Colonic mucosa (tissue), 4 donors: ENCODE measurements at places on chromosomes 1 and 21. TPM values are rescaled to one million over a fixed set of nuclear protein-coding genes. Genes with fewer than 3 reads are reported as not detected.
A peak's percentile ranks its signal among the peaks of the same experiment; 100 is the strongest.

The UQCRHL gene
- total RNA-seq = 3.2 TPM

DNA sequence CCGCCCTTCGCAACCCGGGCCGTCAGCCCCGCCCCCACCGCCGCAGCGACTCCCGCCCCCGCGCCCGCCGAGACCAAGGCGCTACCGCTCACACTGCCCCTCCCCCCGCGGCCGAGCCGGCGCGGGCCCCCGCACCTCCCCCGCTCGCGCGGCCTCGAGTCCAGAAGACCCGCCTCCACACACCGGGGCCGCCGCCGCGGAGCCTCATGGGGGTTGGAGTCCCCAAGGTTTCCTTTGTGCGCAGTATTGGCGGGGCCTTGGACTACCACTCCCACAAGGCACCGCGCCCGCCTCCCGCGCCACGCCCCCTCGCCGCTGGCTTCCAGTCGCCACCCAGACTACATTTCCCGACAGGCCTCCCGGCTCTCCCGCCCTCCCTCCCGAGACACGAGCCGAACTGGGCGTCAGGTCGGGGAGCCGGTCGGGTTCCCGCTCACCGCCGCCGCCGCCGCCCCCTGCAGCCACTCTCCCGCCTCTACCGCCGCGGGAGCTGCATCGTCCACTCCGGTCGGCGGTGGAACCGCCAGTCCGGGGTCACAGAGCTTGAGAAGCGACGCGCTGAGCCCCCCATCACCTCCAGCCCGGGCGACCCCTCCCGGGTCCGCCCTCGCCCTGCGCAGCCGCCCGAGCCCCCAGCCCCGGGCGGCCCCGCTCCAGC lies at the start of gene PHF13:
TSS of gene PHF13 (plus strand) at position 371 of the 658 bp plus-strand sequence. CDS start 336 bp downstream, outside the sequence.
- no peaks in the 10 kb centered on the region for H3K27me3 ChIP-seq
- DNase-seq = peak; percentile 99
- peaks cover 3% of the 10 kb centered on the region for H3K4me1 ChIP-seq
- H3K4me3 ChIP-seq = peak within 1 kb of the TSS; percentile 95
- H3K27ac ChIP-seq = peak within 1 kb of the TSS; percentile 93

DNA sequence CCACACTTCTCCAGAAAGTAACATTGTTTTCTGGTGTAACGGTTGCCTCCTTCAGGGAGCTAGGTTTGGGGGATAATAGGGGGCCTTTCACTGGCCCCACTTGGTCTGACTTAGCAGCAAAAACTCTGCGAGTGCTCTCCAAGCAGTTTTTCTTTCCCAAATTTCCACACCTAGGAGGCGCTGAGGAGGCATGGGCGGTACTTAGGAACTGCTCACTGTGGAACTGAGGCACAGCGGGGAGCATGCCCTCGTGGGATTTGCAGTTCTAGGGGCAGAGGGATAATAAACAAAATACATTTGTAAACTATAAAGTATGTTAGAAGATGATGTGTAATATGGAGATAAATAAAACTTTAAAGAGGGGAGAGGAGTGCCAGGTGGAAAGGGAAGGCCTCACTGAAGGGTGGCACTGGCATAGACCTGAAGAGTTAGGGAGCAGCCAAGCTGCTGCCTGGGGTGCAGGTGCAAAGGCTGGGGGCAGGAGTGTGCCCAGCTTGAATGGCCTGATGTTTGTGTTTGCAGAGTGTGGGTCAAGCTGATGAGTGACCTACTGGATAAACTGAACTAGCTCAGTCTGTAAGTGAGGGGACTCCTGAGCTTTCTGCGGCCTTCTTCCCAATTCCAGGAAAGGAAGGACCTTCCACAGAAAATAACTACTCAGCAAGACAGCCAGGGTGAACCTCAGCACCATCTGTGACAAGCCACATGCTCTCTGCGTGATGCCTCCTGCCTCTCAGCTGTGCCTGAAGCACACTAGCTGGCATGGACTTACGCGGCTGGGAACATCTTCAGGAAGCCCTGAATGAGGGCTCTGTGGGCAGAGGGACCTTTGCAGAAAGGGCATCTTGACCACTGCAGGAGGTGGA lies 1.9 kb downstream of the EPHX1 start:
- H3K4me1 ChIP-seq = peaks cover 22% of the 10 kb centered on the region
- peak overlapping the region; percentile 16 for H3K27ac ChIP-seq
- H3K27me3 ChIP-seq = no peaks in the 10 kb centered on the region
- no peak overlapping the region for H3K4me3 ChIP-seq

GRCh38 chr1:6109688-6110087 lies 64.0 kb downstream of the KCNAB2 start:
- no peak overlapping the region for H3K27ac ChIP-seq
- H3K36me3 ChIP-seq = no peaks in the 10 kb centered on the region
- H3K27me3 ChIP-seq = no peaks in the 10 kb centered on the region

GRCh38 chr1:200866521-200866920 lies 6.3 kb upstream of the GPR25 start:
- H3K27me3 ChIP-seq = no peaks in the 10 kb centered on the region
- H3K36me3 ChIP-seq = no peaks in the 10 kb centered on the region
- H3K4me1 ChIP-seq = no peaks in the 10 kb centered on the region
- no peak overlapping the region for H3K27ac ChIP-seq

The SERTAD4 gene
- total RNA-seq = 4.6 TPM

DNA sequence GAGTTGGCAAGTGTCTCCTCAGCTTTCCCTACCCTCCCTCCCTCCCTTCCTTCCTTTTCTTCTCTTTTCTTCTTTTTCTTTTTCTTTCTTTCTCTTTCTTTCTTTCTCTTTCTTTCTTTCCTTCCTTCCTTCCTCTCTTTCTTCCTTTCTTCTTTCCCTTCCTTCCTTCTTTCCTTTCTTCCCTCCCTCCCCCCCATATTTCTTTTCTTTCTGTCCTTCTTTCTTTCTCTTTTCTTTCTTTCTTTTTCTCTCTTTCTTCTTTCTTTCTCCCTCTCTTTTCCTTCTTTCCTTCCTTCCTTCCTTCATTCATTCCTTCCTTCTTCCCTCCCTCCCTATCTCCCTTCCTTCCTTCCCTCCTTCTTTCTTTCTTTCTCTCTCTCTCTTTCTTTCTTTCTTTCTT lies 18.6 kb upstream of the TTC22 start:
- H3K27ac ChIP-seq = no peak overlapping the region
- no peak for DNase-seq
